Stimulated activated CD8-positive, alpha-beta memory T cell treated with anti-CD3 and anti-CD28 coated beads, Interleukin-7, amount 100 ng/mL, for 24 hours (primary cell): ENCODE measurements at places on chromosomes 4 and X.

DNA sequence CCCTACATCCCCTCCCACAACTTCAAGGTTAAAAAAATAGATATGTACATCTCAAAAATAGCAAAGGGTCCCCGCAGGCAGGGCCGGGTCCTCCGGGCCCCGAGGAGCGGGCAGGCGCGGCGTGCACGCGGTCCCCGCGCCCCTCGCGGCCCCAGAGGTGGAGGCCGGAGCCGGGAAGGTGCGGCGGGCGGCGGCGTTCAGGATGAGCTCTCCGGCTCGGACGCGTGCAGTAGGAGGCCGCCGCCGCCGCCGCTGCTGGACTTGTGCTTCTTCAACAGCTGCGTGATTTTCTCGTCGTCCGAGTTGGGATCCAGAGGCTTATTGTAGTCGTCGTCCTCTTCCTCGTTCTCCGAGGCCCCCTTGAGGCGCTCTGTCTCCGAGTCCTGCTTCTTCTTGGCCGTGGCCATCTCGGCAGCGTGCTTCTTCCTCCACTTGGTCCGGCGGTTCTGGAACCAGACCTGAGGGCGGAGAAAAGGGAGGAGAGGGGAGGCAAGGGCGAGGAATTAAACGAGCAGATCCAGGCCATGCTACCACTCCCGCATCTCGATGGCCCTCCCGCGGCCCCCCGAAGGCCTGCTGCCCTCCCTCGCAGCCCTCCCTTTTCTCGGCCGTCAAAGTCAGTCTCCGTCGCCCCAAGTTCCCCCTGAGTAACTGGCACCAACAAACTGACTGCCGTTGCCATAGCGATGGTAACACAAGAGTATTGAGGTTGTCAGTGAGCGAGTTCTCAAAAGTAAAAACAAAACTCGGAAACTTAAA, 5.8 kb downstream of the NKX6-1 start:
- DNase-seq = no peak

GRCh38 chr4:184684491-184685189, 35.1 kb downstream of the PRIMPOL start:
- DNase-seq = no peak

- no peak for DNase-seq
Measured at GRCh38 chr4:6781113-6781512, 1.4 kb upstream of the KIAA0232 start.

DNA sequence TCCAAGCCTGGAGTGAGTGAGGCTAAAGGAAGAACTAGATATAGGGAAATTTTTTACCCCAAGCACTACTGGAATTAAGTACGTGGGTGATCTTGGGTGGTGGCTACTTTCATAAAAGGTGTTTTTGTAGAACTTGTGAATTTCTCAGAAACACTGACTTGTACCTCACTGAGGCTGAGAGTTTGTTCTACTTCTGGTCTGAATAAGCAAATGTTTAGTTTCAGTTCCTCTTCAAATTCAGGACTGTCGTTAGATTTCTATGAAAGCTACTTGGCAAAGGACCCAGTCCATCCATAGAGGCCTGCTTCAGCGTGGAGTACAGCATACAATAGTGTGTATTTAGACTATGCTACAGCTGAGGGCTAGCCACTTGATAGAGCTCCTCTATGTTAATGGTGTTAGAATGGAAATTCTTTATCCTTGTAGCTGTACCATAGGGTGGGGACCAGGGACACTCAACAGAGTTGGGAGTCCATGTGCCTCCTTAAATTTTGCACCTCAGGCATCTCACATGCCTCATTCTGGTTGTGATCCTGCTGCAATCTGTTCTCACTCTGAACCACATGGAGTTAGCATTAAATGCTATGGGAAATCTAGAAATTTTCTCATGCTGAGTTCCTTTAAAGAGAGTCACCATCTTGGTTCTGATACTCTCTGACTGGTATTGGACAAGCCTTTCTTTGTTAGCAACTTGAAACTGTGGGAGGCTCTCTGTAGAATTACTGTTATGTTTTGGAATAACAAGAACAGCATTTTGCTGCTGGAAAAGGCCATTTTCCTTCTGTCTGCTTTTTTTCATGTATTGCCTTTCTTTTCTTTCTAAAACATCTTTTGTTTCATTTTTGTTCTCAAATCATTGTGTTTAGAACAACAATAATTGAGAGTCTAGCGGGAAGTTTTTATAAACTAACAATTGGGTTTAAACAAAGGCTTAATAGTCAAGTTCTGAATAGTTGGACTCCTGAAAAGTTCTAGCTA, 86.8 kb downstream of the PDGFRA start:
- no peak for DNase-seq

- DNase-seq = no peak
Measured at GRCh38 chr4:93834249-93835066, 5.9 kb downstream of the ATOH1 start.

GRCh38 chr4:42646013-42646784, 10.7 kb downstream of the ATP8A1 start:
- DNase-seq = no peak
